Fibroblast of lung (primary cell): ENCODE measurements at places on chromosomes 5 and 9. TPM values are rescaled to one million over a fixed set of nuclear protein-coding genes. Genes with fewer than 3 reads are reported as not detected.

Gene SHROOM1
- 4.1 and 6.1 TPM in 2 replicates for total RNA-seq

Gene PAEP
- not detected in 2 replicates for total RNA-seq

Gene STOML2
- 170 and 178 TPM in 2 replicates for total RNA-seq

Gene FABP6
- not detected in 2 replicates for total RNA-seq
